ENCODE measurements at places on chromosomes 16 and 17.
A peak's percentile ranks its signal among the peaks of the same experiment; 100 is the strongest.

DNA sequence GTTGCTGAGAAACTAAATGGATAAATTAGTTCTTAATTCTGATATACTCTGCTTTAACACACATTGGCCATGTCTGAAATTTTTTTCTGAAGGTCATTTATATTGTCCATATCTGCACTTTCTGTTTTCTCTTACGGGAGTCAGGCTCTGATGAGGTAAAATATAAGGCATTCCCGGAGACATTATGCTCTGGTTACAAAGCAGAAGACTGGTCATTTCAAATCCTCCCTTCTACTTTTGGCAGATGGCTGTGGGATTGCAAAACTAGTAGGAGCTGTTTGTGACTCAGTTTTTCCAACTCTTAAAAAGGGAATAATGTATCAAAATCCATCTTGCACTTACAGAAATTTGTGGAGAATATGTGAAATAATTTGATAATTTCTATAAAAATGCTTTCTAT lies 92.2 kb upstream of the CPHXL start:
- DNase-seq = no peak

DNA sequence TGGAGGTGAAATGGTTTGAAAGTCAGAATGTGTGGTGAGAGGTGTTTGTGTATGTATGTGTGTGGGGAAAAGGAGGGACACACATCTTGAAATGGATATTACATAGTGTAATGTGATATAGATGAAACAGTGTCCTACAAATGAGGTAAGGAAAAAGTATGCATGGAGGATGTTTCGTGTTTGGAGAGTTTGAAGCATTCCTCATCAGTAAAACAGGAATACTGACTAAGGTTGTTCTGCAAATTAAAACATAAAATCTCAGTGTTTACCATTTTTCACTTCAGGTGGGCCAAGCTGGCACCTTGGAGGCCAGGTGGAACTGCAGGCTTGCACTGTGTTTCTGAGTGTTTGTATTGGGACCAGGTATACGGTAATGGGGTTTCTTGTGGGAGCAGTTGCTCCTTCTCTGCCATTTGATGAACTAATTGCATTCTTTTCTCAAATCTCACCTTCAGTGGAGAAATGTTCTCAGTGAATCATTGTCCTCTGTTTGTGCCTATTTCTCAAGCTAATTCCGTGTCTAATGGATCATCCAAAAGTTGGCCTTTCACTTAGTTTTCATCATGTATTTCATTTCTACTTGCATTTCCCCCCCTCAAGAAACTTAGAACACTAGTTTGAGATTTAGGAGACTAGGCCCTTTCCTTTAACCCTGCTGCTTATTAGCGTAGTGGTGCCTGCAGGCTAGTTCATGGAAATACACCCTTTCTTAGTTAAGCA lies 8.2 kb upstream of the TBKBP1 start:
- no peak for DNase-seq

GRCh38 chr17:42061646-42062487 lies 11.5 kb upstream of the C17orf113 start:
- no peak for DNase-seq

- DNase-seq = no peak
Measured at GRCh38 chr16:28289048-28289447, 3.3 kb upstream of the SBK1 start.

GRCh38 chr16:58324792-58325191 lies 30.0 kb upstream of the PRSS54 start:
- DNase-seq = no peak

GRCh38 chr17:40159456-40159855 lies 17.8 kb upstream of the RAPGEFL1 start:
- DNase-seq = no peak

DNA sequence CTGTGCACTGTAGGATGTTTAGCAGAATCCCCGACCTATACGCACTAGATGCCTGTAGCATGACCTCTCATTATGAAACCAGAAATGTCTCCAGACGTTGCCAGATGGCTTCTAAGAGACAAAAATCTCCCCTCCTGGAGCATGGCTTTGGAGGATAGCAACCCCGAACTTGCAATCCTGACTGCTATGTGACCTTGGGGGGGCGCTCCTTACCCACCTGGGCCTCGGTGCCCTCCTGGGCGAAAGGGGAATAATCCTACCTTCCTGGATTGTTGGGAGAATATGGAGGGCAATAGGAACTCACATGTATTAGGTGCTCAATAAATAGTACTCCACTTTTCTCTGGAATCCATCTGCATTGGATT lies 8.1 kb downstream of the MRM1 start:
- DNase-seq = no peak

- DNase-seq = no peak
Measured at GRCh38 chr17:8369944-8370343, 6.6 kb downstream of the KRABD2 start.

DNA sequence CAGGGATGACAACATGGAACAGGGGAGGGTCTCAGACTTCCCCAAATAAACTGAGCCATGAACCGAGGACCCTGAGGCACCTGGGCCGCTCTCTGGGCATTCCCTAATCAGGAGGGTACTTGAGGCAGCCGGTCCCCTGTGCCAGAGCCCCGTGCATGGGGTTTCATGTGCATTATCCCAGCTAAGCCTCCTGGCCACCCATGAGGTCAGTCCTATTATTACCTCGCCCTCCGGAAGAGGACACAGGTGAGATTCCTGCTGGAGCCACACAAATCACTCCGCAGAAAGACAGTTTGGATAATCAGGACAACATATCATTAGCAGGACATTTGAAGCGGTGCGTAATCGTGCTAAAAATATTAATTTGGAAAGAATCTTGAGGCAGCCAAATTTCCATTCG lies 274.0 kb downstream of the PARN start:
- DNase-seq = no peak

GRCh38 chr16:73051961-73052360 lies 4.0 kb upstream of the ZFHX3 start:
- DNase-seq = no peak

DNA sequence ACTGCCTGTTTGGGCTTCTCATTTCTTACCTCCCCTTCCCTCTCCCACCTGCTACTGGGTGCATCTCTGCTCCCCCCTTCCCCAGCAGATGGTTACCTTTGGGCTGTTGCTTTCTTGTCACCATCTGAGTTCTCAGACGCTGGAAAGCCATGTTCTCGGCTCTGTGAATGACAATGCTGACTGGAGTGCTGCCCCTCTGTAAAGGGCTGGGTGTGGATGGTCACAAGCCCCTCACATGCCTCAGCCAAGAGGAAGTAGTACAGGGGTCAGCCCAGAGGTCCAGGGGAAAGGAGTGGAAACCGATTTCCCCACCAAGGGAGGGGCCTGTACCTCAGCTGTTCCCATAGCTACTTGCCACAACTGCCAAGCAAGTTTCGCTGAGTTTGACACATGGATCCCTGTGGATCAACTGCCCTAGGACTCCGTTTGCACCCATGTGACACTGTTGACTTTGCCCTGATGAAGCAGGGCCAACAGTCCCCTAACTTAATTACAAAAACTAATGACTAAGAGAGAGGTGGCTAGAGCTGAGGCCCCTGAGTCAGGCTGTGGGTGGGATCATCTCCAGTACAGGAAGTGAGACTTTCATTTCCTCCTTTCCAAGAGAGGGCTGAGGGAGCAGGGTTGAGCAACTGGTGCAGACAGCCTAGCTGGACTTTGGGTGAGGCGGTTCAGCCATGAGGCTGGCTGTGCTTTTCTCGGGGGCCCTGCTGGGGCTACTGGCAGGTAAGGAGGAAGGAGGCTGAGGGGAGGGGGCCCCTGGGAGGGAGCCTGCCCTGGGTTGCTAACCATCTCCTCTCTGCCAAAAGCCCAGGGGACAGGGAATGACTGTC lies at the start of gene CD68:
TSS of gene CD68 (plus strand) at position 638 of the 833 bp plus-strand sequence. CDS start at position 678, 40 bp downstream.
- DNase-seq = peak; percentile 34

- DNase-seq = no peak
Measured at GRCh38 chr17:64250233-64250835, 12.7 kb downstream of the TEX2 start.

GRCh38 chr17:28925912-28926365 lies 23.1 kb upstream of the DHRS13 start:
- DNase-seq = peak; percentile 90

DNA sequence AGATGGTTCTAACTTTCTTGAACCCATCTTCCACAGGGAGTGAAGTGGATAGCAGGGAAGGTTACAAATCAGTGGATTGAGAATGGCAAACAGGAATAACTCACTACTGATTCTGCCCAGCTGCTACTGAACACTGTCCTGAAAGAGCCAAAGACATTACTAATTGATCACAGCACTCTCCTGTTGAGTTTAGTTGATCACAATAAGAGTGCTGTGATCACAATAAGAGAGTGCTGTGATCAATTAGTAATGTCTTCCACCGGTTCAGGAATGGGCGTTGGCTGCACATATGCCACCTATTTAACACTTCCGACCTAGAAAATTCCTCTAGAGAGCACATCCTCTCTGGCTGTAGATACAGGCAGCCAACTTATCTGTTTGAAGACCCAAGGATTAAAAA lies 11.4 kb downstream of the CFAP97D1 start:
- DNase-seq = peak; percentile 13

DNA sequence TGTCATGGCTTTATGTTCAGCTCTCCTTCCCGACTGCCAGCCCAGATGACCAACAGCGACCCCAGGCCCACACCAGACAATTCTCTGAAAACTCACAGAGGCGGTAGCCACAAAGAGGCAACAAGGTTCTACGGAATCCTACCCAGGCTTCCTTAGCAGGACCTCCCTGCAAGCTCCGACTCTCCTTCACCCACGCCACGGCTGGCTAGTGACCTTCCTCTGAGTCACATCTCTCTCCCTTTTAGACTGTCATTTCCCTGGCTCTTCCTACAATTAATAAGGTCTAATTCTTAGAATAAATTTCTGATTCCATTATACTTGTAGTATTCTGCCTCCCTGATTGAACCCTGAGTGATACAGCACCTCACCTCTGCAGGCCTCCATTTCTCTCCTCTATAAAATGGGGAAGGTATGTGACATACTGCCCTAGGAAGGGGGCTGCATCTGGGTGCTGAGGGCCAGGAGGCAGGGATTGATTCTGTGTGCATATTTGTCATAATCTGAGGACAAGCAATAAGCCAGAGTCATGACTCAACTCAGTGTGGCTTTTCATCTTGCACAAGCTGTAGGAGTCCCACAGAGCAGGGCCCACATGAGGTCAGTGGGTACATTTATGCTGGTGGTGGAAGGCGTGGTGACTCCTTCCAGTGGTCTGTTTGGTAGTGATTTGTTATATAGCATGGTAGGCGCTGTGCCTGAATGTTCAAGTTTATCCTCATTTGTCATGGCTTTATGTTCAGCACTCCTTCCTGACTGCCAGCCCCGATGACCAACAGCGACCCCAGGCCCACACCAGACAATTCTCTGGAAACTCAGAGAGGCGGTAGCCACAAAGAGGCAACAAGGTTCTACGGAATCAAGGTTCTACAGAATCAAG lies 46.2 kb downstream of the SMPD3 start:
- DNase-seq = no peak

GRCh38 chr17:63647065-63647725 lies 25.0 kb downstream of the MAP3K3 start:
- no peak for DNase-seq

GRCh38 chr17:75476271-75476671 lies 19.8 kb downstream of the TMEM94 start:
- DNase-seq = no peak

DNA sequence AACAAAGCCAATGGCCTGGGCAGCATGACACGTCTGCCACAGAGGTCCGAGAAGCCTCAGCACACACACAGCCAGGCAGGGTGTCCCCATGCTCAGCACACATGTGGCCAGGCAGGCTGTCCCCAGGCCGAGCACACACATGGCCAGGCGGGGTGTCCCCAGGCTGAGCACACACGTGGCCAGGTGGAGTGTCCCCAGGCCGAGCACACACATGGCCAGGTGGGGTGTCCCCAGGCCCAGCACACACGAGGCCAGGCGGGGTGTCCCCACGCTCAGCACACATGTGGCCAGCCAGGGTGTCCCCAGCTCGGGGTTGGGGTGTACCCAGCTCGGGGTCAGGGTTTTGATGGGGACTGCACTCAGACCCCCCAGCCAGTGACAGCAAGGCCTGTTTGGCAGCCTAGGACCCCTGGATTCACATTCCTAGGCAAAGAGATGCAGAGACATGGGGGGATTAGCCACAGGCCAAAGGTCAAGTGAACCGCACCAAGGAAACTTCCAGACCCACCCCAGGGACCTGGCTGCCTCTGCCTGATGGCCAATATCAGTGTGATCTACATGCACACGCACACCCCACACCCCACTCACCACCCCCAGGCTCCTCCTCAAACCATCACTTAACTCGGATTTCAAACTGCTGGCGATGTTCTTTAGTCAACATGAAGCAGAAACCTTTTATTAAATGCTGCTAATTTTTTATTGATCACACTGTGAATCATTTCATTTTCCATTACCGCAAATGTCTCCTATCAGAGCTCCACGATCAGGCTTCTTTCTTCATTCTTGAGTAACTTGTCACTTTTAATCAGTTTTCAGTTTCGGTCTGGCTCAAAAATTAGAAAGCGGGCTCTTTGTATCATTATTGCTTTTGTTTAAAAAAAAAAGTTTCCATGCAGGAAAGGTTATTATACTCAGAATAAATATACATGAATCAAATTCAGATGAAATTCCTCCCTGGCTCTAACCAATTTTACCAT lies 111.4 kb downstream of the ZNF423 start:
- no peak for DNase-seq

DNA sequence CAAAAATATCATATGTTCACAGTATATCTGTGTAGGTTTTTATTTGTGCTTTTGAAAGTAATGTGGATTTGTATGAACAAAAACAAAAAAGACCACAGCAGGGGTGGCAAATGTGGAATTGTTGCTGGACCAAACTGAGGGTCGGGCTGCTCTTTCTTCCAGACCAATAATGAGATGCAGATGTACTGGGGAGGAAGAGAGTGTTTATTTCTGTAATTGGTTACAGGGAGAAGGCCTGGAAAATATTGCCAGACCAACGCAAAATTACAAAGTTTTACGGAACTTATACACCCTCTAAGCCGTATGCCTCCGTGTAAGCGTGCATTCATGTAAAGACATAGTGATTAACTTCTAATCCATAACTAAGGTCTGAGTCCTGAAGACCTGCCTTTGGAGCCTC lies 353.9 kb upstream of the C16orf82 start:
- DNase-seq = no peak

- peak; percentile 65 for DNase-seq
Measured at GRCh38 chr17:82414548-82415281, 3.4 kb upstream of the HEXD start.

DNA sequence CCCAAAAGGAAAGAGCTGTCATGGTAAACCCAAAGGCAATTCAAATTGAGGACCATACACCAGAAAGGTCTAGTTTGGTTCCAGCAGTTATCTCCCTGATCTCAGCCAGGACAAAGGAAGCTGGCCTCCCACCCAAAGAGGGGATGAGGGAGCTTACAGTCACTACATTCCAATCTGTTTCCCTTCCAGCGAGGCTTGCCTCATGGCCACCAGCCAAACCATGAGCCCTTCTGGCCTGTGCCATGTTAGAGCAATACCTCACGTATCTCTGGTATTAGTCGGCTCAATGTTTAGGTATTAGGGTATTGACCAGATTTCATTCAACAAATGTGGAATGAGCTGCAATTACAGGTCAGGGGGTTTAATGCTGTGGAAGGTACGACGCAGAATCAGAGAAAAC lies 8.4 kb downstream of the NDUFAB1 start:
- DNase-seq = no peak

- peak; percentile 77 for DNase-seq
Measured at GRCh38 chr16:31487720-31488467, 5.0 kb downstream of the SLC5A2 start.

Measured in central memory CD4-positive, alpha-beta T cell (primary cell).